NCI-H1417 (cell line): ENCODE measurements at places on chromosomes 7 and 10.

DNA sequence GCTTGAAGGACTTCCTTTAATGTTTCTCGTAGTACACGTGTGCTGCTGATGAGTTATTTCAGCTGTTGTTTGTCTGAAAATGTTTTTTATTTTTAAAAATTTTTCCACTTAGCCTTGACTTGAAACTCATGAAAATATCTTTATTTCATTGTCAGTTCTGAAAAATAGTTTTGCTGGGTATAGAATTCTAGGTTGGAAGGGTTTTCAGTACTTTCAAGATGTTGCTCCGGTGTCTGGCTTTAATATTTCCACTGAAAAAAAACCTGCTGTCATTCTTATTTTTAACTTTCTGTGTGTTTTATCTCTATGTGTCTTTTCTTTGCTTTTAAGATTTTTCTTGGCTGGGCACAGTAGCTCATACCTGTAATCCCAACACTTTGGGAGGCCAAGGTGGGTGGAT lies 103.8 kb downstream of the UNCX start:
- DNase-seq: no peak

DNA sequence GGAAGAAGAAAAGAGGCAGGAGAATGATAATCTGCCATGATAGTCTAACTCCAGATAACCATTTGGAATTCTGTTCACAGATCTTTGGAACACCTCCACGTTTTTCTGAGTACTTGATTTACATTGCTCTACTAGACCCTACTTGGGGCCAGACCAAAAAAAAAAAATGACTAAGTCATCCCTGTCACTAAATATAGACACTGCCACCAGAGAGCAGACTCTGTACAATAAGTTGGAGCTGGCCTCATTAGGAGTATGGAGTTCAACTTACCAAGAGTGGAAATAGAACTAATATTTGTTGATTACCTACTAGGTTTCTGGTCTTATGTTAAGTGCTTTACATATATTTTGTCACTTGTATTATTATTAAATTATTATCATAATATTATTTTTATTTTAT lies 80.9 kb upstream of the ZNF800 start:
- DNase-seq: no peak

DNA sequence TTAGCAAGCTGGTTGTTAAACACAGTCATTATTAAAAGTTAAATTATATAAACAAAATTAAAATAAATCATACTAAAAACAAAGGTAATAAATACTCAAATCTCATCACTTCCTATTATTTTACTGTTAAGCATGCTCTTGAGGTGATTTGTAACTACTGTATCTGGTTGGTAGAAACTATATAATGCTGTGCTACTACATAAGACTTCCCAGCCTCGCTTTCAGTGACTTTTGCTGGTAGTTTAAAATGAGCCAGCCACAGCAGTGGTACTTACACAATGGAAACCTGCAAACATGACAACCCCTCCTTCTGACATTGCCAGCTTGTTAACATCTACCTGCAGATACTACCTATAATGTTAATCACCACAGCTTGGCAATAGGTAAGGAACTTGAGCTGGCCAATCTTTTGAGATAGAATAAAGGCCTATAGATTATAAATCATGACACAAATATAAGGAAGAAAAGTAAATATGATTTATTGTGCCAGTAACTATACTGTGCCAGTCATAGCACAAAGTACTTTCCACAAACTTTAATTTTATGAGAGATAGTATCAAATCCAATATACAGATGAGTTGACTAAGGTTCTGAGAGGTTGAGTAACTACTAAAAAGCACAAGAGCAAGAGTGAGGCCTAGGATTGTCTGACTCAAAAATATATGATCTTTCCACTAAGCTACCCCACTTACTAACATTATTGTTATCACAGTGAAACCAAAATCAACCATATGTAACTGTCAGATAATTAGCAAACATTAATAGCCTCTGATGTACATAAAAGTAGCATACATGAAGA lies 181.1 kb upstream of the ASAH2 start:
- DNase-seq: no peak

GRCh38 chr7:47796347-47796746 lies 151.9 kb downstream of the PKD1L1 start:
- DNase-seq: no peak

- DNase-seq: no peak
Observed at GRCh38 chr10:62662486-62662885, 142.0 kb upstream of the ADO start.
